ENCODE measurements at places on chromosomes 1 and 21.
A peak's percentile ranks its signal among the peaks of the same experiment; 100 is the strongest.

GRCh38 chr1:5995871-5996630 is 3.8 kb upstream of the NPHP4 start:
- no peak for DNase-seq

DNA sequence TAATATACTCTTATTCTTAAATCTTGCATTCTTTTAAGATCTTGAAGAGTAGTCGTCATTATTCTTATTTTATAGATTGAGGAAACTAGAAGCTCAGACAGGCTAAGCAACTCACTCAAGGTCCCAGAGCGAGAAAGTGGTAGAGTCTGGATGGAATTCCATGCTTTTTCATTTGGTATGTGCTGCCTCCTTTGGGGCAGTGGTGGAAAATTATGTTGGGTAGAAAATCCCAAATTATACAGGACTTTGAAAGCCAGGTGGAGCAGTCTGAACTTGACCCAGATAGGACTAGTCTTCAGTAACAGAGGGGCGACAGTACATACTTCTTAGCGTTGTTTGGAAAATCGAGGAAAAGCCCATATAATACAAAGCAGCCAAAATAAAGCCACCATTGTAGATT is 205.6 kb downstream of the ATG4C start:
- DNase-seq, result no peak

DNA sequence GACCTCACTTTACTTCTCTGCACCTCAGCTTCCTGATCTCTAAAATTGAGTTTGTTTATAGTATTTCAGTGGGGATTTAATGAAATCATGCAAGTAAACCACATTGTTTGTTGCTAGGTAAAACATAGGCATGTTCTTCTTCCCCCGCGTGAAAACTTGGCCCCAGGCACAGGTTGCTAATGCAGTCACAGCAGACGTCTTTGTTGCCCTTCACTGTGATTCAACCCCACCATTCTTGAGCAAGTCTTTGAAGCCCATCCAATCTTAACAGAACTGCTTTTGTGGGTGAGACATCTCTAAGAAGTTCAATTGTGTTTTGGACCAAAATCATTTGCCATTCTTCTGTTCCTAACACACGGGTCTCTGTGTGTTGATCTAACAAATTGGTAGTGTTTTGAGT is 185.5 kb downstream of the ZNF281 start:
- no peak for DNase-seq

DNA sequence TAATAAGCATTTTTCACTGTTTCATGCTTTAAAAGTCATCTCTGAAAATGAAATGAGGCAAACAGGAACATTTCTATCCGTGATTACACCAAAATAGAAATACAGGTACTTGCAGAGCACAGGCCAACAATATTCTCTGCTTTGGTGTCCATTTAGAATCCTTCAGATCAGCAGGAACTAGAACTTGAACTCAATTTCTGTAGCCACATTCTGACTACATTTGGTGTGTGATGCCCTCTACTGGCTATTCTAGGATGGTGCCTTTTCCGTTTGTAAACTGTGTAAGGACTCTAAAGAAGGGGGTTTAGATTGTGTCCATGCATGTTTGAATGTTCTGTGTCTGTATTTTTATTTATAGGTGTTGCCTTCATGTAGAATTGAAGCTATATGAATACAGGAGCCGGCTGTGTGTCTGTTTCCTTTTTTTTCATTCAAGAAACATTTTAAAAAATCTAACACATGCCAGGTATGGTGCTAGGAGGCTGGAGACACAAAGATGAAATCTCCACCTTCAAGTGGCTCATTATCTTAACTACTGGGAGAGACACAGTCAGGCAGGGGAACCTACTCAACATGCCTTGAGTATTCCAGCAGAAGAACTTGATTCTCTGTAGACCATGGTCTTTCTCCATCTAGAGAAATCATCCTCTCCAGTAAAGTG is 7.6 kb upstream of the ZNF326 start:
- peak; percentile 11 for DNase-seq

GRCh38 chr1:10819198-10819901 is 22.9 kb upstream of the CASZ1 start:
- no peak for DNase-seq

DNA sequence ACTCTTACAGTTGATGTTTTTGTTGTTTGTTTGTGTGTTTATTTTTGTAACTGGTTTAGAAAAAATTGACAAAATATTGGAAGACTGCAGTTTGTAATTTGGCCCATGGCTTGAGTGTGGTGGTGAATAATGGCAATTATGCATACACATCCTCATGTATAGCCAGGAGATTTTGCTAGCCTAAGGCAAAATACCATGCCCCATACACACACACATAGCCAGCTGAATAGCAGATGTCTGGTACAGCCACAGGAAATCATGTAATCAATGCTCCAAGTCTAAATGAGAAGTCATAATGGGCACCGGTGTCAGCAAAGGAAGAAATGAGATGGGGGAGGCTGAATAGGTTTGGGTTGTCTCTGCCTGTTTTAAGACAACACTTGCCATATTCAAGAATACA is 135.2 kb upstream of the COA6 start:
- DNase-seq, result no peak

DNA sequence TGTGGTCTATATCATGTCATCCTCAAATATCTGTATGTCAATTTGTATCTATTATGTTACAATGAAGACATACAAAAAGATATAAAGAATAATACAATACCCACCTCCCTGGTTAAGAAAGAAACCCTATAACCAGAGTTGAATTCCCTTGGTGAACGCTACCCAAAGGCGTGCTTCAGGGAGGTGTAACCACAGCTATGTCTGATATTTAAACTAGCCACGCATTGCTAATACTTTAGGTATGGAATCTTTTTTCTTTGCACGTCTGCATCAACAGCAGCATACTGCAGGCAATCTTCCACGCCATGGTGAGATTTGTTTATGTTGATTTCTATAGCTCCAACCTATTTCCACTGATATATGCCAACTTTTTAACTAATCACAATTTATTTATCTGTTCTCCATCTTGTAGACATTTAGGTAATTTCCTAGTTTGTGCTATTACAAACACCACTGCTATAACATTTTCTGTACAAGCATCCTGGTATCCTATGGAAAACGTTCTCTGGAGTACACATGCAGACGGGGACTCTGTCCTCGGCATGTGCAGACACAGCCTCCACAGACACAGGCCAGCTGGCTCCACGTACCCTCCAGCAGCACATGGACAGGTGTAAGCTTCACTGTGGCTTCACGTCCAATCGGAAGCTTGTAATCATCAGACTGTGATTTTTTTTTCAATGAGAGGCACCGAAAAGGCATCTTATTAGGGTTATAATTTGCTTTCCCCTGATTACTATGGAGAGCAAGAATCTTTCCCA is 58.5 kb downstream of the HSF2BP start:
- no peak for DNase-seq

- DNase-seq, result peak; percentile 54
These were observed 1.4 kb downstream of the UCK2 start for GRCh38 chr1:165828669-165829329.

DNA sequence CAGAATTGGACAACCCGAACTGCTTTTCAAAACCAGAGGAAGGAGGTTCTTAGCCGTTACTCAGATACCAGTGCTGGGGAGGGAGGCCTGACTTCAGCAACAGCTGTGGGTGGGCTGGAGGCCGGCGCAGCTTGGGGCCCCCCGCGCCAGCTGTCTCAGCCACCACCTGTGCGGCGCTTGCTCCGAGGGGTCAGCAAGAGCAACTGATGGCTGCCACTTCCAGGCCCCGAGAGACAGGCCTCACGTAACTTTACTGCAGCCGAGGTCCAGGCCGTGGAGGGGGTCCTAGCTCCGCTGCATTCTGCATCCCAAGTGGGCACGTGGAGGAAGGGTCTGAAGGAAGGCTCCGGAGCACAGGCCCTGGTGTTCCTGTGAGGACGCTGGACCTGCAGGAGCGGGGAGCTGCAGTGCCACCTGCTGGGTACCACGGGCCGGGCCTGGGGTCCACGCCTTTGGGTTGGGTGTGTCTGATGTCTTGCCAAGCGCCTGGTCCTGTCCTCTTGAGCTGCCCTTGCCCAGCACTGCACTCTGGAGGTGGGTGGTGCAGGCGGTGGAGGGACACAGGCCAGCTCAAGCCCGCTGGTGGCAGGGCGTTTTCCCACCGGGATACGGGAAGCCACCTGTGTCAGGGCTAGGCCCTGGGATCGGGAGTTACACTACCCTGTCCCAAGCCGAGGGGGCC is 9.8 kb downstream of the THAP3 start:
- DNase-seq, result no peak

DNA sequence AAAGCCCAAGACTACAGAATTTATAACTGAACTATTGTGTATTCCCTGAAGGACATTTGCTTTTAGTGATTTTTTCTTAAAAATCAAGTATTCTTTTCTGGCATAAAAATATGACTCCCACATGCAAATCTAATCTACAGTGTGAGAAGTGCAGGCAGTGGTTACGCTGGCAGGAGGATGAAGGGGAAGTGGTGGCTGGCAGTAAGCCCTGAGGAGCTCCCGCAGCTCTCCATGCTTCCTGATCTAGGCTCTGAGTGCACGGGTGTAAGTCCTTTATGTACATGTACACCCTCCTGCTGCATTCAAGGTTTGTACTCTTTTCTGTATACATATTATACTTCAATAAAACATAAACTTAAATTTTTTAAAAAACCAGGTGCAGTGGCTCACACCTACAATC is 67.5 kb upstream of the PRDX6 start:
- peak; percentile 36 for DNase-seq

DNA sequence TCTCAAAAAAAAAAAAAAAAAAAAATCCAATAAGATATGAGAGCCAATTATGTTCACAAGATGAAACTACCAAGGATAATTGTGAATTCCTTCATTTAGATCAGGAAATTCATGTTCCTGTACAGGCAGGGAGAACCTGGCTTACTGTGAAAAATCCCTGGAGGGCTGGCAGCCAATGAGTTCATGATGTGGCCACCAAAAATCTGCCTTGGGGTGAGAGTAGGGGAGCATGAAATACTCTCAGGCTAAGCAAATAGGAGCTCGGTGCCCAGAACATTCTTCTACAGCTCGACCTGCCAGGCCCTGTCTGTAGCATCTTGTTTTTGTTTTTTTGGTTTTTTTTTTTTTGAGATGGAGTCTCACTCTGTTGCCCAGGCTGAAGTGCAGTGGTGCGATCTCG is 50.1 kb downstream of the PIK3CD start:
- no peak for DNase-seq

GRCh38 chr21:20999659-21000058 is 1.4 kb downstream of the NCAM2 start:
- peak; percentile 33 for DNase-seq

DNA sequence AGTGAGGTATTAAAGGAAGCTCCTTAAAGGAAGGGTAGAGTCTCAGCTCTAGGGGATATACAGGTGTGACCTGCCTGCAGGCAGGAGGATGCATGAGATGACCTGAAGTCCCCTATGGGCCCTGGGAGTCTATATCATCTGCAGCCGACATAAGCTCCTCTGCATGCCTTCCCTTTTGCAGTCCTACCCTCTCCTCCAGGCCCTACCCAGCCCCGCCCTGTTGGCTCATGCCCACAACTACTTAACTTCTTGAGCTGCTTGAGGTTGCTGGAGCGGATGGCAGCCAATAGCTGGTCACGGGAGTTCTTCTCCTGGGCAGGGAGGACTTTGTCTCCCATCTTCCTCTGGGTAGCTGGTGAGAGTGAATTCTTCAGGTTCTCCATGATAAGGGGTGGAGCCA is 10.3 kb downstream of the SHISA4 start:
- DNase-seq, result no peak

- no peak for DNase-seq
These were observed 95.4 kb downstream of the C1orf94 start for GRCh38 chr1:34272152-34272551.

DNA sequence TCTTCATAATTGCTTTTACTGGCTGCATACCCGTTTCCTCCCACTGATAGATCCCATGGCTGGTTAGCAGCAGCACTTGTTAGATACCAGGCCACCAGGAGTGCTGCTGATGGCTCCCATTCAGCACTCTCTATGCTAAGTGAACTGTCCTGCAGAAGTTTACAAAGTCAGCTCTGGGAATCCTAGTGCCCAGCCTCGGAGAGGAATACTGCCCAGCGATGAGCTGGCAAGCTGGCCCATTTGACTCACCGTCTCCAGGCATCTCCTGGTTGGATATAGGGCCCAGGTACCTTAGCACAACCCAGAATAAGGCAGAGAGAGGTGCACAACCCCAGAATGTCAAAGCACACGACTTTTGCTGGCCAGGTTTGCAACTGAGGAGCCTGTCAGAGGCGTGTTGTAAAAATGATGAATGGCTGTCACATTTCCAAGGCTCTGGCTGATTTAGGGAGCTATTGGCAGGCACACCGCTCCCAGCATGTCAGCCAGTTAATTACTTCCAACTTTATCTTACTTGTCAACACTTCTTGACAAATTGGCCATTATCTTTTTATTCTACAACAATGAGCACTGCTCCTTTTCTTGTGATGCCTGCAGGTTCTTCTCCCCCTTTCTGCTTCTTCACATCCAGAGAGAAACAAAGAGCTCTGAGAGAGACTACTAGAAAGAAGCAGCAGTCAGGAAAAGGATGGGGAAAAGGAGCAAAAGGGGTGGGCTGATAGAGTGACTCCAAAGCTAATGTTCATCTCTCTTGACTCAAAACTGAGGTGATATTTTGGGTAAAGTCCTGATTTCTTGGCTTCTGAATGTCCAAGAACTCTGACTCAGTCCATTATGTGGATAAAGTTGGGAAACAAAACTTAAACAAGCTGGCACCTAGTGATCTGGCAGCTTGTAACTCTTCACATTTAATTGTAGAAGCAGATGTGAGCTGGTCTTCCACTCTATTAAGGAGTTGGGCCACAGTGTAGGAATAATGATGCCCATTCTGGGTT is 10.8 kb upstream of the ANGPTL7 start:
- DNase-seq, result no peak

DNA sequence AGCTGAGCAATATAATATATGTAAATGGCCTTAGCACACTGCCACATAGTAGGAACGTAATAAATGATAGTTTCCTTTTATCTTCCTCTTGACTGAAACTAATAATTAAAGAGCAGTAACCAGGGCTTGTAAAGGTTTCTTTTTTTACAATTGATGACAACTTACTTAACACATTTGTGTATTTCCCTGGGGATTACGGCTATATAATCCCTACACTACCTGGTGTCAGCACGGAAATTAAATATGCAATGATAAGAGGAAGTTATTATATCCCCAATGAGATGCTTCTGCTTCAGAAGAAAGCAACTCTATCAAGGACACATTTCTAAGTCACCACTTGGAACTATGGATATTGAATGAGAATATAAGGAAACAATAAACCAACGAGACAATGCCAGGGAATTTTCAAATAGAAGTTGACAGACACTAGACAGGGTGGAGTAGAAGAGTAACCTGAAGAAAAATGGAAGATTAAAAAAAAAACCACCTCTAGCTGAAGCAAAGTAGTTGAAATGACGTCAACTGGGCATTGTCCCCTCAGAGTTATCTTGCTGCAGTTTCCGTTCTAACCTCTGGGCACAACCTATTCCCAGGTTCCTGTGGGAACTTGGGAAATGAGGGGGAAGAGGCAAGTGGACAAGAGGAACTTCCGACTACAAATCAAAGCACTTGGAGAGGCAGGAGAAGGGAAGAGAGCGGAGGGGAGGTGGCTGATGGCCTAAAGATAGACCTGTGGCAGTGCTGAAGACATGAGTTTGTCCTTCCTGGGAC is 66.5 kb downstream of the PLPP3 start:
- no peak for DNase-seq

All from anterior cingulate cortex (tissue), 58 donors.